Activated CD4-positive, alpha-beta T cell treated with anti-CD3 and anti-CD28 coated beads for 36 hours (primary cell): ENCODE measurements at places on chromosomes 16 and 17. TPM values are rescaled to one million over a fixed set of nuclear protein-coding genes. Genes with fewer than 3 reads are reported as not detected.

GRCh38 chr17:62797959-62798358, 10.2 kb downstream of the MARCHF10 start:
- DNase-seq = no peak

GRCh38 chr17:1644493-1645206, 882 bp downstream of the SCARF1 start:
- DNase-seq = peak; percentile 68

- no peak for DNase-seq
Measured at GRCh38 chr17:2928294-2928890, 132.2 kb downstream of the RAP1GAP2 start.

DNA sequence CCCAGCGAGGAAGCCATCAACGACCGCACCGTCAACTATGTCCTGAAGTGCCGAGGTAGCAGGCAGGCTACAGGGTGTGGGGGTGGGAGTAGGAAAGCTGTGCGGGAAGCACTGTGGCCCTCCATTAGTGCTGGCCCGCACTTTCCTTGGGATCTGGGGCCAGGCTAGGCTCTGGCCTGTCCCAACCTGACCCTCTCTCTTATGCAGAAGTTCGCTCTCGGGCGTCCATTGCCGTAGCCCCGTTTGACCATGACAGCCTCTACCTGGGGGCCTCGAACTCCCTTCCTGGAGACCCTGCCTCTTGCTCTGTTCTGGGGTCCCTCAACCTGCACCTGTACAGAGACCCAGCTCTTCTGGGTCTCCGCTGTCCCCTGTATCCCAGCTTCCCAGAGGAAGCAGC, 8.6 kb downstream of the PLEKHG4 start:
- DNase-seq = no peak

- no peak for DNase-seq
Measured at GRCh38 chr17:50218771-50219315, 17.4 kb upstream of the COL1A1 start.

DNA sequence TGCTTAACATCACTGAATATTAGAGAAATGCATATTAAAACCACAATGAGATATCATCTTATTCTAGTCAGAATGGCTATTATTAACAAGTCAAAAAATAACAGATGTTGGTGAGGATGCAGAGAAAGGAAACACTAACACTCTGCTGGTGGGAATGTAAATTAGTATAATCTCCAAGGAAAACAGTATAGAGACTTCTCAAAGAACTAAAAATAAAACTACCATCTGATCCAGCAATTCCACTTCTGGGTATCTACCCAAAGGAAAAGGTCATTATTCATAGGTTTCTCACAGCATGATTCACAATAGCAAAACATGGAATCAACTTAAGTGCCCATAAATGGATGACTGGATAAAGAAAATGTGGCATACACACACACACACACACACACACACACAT, 166.4 kb downstream of the CEP112 start:
- no peak for DNase-seq

- peak; percentile 48 for DNase-seq
Measured at GRCh38 chr16:1612320-1613111, at the start of gene CRAMP1. Gene CRAMP1 (plus strand): TSS chr16:1612360. CDS start chr16:1614640, 2,280 bp downstream.

DNA sequence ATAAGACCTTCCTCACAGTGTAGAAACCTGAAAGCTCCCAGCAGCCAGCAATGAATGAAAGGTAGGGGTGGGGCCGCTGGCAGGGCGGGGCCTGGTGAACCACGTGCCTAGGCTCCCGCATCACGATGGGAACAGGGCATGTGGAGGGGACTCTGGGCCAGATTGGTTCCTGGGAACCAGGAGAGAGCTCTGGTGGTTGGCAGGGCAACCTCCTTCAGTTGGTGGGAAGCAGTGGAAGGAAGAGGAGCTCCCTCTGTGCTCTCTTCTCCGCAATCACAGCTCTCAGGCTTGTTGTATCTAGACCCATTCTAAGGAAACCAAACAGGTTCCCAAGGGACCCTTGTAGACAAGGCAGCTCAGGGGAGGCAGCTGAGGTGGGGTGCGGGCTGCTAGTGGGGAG, 10.5 kb downstream of the GGA2 start:
- no peak for DNase-seq

GRCh38 chr17:36088670-36089338, 1.1 kb downstream of the CCL3 start:
- peak; percentile 23 for DNase-seq

DNA sequence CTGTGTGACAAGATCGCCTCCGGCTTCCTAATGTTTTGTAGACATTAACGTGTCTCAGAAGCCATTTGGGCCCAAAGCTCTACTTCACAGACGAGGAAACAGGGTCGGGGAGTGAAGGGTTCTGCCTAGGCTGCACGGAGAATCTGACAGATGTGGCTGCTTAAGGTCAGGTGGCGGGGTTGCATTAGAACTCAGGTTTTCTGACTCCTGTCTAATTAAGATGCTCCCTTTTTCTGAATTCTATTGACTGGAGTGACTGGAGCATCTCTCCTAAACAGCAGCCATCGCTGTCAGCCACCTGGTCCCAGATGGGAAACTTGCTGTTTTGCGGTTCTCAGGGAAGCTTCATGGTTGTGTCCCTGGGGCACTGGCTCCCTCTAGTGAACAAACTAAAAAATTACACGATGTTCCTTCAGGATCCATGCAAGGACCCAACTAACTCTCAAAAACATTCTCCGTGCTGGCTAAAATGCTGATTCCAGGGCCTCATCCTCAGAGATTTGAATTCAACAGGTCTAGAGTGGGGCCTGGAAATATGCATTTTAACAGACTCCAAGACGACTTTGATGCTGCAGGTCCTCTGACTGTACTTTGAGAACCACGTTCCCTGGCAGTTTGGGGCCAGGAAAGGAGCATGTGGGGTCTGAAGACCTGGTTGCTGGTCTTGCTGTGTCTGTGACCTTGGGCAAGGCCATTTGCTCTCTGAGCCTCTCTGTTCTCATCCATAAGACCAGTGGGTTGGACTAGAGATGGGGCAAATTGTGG, 117.4 kb downstream of the IRF8 start:
- peak; percentile 64 for DNase-seq

GRCh38 chr16:6144463-6144862, 1046.9 kb upstream of the EEF2KMT start:
- no peak for DNase-seq

DNA sequence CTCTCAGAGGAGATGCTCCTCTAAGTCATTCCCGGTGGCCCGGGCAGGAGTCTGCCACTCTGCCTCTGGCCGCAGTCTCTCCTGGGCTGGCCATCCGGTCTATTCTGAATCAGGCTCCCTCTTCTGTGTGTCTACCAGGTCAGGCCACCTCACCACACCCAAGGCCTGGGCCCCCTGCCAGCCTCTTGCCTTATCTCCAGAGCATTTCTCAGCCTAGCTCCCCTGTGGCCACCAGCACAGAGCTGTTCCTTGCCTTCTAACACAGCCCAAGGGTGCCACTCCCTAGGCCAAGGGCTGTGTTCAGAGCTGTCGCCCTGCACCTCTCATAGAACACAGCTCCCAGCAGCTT, 55.3 kb downstream of the MYO18A start:
- no peak for DNase-seq

DNA sequence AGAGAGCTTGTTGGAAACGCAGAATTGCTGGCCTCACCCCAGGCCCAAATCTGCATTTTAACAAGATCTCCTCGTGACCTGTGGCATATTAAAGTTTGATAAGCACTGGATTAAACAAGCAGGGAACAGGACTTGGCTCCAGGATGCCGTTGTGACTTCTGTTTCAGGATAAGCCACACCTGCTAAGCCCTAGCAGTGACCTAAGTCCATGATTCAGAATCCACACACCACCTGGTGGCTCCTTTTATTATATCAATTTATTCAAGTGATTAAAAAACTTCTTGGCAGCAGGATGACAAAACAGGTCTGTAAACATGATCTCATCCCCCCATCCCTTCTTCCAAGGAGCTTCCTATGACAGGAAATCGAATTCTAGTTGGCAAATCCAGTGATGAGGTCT, 9.1 kb downstream of the NAGPA start:
- DNase-seq = no peak

GRCh38 chr17:60675997-60676396, 1.7 kb upstream of the BCAS3 start:
- DNase-seq = no peak

- no peak for DNase-seq
Measured at GRCh38 chr17:66750781-66751543, 84.0 kb upstream of the CACNG5 start.

GRCh38 chr16:31219154-31219741, 2.3 kb upstream of the PYDC1 start:
- no peak for DNase-seq

DNA sequence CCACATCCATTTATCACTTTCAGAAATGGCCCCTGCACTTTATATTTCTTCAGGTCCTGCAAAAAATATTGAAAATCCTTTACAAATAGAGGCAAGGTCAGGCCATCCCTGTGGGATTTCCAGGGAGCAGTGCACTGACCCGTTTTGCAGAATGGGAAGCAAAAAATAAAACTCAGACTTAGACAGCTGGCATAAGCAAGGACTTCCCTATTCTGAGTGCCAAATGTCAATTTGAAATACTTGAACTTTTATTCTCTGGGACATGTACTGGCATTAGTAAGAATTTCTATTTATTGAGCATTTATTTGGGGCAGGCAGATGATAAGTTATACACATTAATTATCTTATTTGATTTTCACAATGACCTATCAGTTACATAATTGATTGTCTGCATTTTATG, 32.4 kb downstream of the PRKCB start:
- DNase-seq = no peak

GRCh38 chr17:74393346-74393942, 26.1 kb downstream of the GPR142 start:
- DNase-seq = no peak

DNA sequence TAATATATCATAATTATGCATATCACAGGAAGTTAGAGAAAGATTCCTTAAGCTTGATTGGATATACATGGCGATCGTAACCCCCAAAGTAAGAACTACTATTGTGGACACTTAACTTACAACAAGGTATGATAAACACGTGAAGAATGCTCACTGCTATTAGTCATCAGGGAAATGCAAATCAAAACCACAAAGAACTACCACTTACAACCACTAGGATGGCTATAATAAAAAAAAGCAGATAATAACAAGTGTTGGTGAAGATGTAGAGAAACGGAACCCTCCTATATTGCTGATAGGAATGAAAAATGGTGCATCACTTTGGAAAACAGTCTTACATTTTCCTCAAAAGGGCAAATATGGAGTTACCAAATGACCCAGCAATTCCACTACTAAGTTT, 265.9 kb downstream of the SLC39A11 start:
- DNase-seq = no peak

GRCh38 chr17:8087075-8087951, at the start of gene ALOX12B:
Gene ALOX12B (minus strand): TSS chr17:8087716. CDS start chr17:8087442, 274 bp downstream.
- DNase-seq = no peak

GRCh38 chr16:26087091-26087490, 395.3 kb downstream of the HS3ST4 start:
- DNase-seq = no peak

GRCh38 chr17:40317880-40318829, 9.2 kb downstream of the RARA start:
- peak; percentile 96 for DNase-seq

DNA sequence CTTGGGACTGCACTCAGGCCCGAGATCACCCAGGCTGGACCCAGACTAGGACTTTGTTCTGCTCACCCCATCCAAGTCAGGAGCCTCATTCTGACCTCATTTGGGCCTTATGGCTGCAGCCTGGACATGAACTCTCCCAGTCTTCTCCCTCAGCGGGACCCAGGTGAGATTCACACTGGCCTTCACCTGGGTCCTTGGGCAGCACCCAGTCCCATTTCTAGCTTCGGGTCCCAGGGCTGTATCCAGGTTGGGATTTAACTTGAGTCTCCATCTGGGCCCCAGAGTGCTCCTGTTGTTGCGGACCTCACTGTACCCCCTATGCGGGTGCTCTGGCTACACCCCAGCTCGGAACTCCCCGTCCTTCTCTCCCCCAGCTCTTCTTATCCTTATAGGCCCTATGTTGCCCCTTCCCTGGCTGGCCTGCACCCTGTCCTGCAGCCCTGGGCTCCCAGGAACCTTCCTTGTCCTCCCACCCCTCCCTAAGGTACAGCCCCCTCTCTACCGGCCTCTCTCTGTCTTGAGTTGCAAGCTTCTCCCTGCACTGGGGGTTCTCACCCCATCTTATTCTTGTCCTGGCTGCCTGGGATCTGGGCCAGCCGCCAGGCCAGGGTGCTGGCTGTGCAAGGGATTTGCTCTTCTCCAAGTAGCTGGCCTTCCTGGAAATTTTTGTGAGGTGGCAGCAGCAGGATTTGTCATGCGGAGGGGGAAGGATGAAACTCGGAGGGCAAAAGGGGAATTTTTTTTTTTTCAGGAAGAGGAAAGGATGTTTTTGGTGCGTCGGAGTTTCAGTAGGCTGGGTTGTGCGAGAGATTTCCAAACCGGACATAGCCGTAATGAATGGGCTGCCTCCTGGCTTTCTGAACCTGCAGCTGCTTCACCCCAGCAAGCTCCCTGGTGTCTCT, 904 bp downstream of the MAP2K3 start:
- peak; percentile 47 for DNase-seq

- DNase-seq = no peak
Measured at GRCh38 chr16:73026754-73027684, 20.9 kb downstream of the ZFHX3 start.

GRCh38 chr17:35448214-35448898, at the start of gene SLFN13:
Gene SLFN13 (minus strand): TSS chr17:35448766. CDS start chr17:35445680, 3,086 bp downstream.
- peak; percentile 97 for DNase-seq

DNA sequence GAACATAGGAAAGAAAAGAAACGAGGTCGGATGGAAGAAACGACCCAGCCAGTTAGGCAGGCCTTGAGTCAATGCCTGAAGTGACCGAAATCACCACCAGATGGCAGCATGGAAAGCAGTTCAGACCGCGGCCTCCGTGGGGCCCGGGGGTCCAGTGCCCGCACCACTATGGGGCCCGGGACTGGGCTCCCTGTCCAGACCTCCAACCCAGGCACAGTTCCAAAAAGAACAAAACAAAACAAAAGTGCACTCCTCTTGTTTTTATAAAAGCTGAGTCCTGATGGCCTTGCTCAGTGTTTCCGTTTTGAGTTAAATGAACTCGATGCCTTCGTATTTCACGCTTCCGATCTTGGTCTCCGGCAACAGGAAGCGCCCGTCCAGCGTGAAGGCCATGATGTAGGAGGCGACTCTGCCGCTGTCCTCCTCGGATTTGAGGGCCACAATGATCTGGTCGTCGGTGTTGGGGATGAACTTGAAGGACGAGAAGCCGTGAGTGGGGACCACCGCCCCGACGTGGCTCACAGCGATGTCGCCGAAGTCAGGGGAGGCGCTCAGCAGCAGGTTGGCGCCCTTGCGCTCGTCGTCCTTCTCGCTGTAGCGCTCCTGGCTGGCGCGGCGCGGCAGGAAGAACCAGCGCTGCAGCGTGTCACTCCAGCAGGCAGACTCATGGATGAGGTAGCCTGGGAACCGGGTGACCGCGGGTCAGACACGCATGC, 13.7 kb upstream of the LGALS3BP start:
- peak; percentile 77 for DNase-seq

IL21R gene
- 73.5 TPM for total RNA-seq

NRN1L gene
- total RNA-seq = not detected

MC1R gene
- 2.0 TPM for total RNA-seq

FSCN2 gene
- 0.58 TPM for total RNA-seq

SLC16A6 gene
- total RNA-seq = 2.9 TPM

SULT1A2 gene
- 0.26 TPM for total RNA-seq

GCGR gene
- total RNA-seq = not detected

KLHL10 gene
- 0.21 TPM for total RNA-seq

PLEKHG4 gene
- total RNA-seq = 23.1 TPM

KRTAP2-2 gene
- total RNA-seq = not detected

CPNE7 gene
- total RNA-seq = 18.7 TPM

PLA2G15 gene
- total RNA-seq = 7.0 TPM

TUBG2 gene
- 9.2 TPM for total RNA-seq

KRT28 gene
- total RNA-seq = not detected
